A549 treated with CORT108297 at 1 μM for 4 hours (cell line): ENCODE measurements at places on chromosomes 13 and 19. TPM values are rescaled to one million over a fixed set of nuclear protein-coding genes. Genes with fewer than 3 reads are reported as not detected.

Gene SIX5
- 18.9 to 34.0 TPM (median 32.5 TPM) in 5 replicates for total RNA-seq

Gene WDFY2
- 2.6 to 3.3 TPM (median 3.2 TPM) in 5 replicates for total RNA-seq

Gene STOML3
- total RNA-seq: not detected in 5 replicates

Gene CXCL17
- total RNA-seq: 0.08 to 0.18 TPM in 2 of 5 replicates, not detected in the others

Gene ZNF181
- total RNA-seq: 7.6 to 11.9 TPM (median 10.4 TPM) in 5 replicates

Gene CALR3
- not detected in 5 replicates for total RNA-seq

Gene GNA15
- total RNA-seq: 0.06 to 0.08 TPM (median 0.07 TPM) in 5 replicates

Gene ZNF85
- total RNA-seq: 0.07 to 0.48 TPM (median 0.13 TPM) in 5 replicates

Gene ZNF66
- total RNA-seq: not detected in 5 replicates

Gene ZNF90
- not detected in 5 replicates for total RNA-seq

Gene GRIK5
- 0.38 to 0.72 TPM (median 0.58 TPM) in 5 replicates for total RNA-seq

Gene FSD1
- total RNA-seq: 7.2 to 9.2 TPM (median 8.3 TPM) in 5 replicates
